ENCODE measurements at places on chromosomes 3 and 15. TPM values are rescaled to one million over a fixed set of nuclear protein-coding genes. Genes with fewer than 3 reads are reported as not detected.

DNA sequence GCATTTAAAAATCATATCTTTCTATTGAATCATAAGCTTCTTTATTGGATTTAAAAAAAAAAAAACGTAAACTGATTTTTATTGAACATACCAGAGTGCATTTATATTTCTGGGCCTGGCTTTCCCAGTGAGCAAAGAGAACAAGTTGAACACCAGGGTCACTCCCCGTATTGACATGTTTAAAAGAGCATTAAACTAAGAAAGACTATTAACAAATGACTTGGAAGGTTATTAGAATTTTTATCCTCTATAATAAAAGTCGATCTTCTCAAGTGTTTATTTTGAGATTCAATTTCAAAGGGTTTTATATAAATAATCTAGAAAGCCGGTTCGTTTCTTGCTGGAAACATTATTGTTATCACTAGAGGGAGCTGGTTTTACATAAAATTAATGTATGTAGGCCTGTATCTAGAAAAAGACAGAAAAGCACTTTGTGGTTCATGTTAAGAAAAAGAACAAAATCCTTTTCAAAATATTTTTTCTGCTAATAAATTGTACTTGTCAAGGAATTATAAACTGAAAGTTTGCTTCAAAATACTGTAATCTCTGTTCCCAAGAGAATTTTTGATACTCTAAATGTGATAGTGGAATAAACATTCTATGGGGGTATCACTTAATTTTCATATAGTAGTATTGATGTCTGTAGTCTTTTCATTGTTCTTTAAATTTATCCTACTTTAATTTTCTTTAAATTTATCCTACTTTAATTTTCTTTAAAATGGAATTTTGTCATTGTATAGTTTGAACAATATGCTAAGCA, 321.8 kb upstream of the MME start:
- no peak for DNase-seq

CHRNB4 gene
- 0.26 TPM for total RNA-seq

CORO2B gene
- 12.2 TPM for total RNA-seq

STAC gene
- 8.6 TPM for total RNA-seq

ROPN1 gene
- total RNA-seq: not detected

- no peak for DNase-seq
Measured at GRCh38 chr15:67176195-67176971, 78.1 kb downstream of the AAGAB start.

GRCh38 chr15:101556273-101556672, 66.8 kb upstream of the PCSK6 start:
- no peak for DNase-seq

- DNase-seq: no peak
Measured at GRCh38 chr3:190673148-190673547, 159.3 kb downstream of the IL1RAP start.

DNA sequence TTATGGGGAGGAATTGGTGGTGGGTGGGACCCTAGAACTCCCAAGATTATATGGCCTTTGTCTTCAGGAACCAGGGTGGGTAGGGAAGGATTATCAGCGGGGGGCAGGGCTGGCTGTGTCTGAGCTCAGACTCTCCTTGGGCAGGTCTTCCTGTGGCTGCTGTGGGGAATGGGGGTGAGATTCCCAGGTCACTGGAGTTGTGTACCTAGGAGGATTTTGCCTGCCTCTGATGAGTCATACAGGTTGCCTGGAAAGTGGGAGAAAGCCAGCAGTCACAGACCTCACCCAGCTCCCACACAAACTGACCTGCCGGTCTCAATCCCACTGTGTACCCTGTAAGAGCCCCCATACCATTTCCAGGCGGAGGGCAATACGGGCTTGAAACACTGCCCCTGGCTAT, 209.9 kb upstream of the CNTN3 start:
- no peak for DNase-seq

MORC1 gene
- not detected for total RNA-seq

GRCh38 chr3:44280631-44281030, 38.9 kb downstream of the TOPAZ1 start:
- DNase-seq: no peak

DNA sequence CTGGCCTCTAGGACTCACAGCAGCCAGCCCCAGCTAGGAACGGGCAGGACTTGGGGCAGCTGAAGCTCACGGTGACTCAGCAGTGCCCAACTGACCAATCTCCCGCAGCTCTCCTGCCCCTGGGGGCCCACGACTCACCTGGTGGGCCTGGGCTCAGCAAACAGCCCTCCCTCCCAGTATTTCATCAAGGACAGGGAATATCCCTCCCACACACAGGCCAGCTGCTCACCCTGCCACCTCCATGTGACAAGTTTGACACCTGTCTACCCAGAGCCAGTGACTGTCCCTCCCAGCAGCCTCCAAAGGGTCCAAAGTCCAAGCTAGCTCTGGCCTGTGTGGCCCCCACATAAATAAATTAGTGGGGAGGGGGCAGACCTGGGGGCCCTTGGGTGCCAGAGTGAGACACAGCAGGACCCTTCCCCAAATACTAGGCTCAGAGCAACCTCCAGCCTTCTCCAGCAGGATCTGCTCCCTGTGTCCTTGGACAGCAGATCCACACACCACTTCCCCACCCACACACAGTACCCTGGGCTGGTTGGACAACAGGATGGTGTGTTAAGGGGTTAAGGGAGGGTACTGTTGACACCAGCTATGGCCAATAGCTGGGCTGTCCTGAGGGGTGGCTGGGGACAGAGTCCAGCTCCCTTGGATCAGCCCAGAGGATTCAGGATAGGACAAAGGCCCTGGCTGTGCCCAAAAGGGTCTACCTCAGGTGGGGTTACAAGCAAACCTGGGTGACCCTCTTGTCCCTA, 4.3 kb downstream of the GNAT1 start:
- no peak for DNase-seq

DNA sequence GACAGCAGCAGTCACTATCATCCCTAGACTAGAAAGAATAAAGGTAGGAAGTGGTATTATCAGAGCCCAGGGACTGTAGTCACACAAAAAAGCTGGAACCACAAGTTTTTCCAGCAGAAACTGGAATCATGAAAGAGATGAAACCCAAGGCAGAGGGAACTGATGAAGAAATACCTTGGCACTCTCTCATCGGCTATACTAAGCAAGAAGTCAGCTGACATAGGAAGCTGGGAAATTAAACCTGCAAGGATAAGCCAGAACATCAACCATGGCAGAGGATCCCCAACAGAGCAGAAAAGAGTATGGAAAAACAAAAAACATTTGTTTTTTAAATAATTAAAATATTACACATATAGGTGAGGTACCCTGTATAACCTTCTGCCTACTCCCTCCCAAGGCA, 86.5 kb downstream of the AQR start:
- no peak for DNase-seq

- DNase-seq: no peak
Measured at GRCh38 chr3:61564395-61565059, 3.2 kb downstream of the PTPRG start.

GOLGA8J gene
- not detected for total RNA-seq

CPLX3 gene
- total RNA-seq: not detected

CELF6 gene
- 2.0 TPM for total RNA-seq

GRCh38 chr3:50124052-50124799, 30.9 kb upstream of the SEMA3F start:
- DNase-seq: no peak

- no peak for DNase-seq
Measured at GRCh38 chr3:30347679-30348216, 258.7 kb upstream of the TGFBR2 start.

DNA sequence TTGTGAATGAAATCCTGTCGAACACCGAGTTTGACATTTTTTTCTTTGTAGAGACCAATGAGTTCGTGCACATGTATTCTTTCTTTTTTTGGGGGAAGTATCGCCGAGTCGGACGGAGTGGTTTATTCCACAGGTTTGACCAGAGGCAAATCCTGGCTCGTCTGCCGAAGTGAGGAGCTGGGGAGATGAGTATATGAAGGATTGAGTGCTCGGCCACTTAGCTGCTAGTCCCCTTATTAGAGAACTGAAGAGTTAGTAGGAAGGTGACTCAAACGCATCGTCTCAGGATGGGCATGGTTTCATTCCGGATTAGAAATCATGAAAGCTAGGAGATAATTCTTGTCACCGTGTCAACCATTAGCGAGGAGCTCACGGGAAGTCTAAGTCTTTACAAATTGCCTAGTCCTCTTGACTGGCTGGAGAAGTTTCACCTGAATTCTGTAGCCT, 154.7 kb upstream of the GOLIM4 start:
- no peak for DNase-seq

DNA sequence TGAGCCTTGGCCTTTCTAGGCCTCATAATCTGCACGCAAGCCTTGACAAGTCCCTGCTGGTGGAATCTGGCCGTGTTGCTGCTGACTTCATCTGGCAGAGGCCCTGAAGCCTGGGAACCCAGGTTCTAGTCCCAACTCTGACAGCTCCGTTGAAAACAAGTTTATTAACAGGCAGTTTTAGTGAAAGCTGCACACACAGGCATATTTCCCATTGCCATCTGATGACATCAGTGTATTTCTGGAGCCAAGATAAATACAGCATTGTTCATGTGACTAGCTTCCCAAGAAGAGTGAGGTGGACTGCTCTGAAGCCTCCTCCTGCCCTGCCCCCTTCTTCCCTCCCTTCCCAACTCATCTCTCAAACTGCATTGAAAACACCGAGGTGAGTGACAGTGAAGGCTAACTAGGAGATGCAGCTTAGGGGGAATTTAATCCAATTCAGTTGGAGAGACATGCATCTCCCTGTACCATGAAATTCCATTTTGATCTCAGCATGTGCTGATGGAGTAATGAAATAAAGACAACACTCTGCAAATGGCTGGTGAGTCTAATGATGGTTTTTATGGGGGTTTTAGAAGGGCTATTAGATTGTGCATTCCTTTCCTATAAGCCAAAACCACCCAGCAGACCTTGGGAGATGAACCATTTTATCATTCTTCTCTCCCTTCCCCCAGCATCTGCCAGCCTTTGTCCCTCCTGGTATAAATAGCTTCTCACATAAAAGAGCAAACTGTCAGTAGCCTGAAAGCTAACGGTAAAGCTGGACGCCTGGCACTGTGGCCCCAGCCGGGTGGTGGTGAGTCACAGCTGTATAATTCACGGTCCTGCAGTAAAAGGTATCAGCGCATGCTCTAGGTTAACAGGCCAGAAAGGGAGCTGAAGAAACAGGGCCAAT, 38.0 kb downstream of the PRICKLE2 start:
- no peak for DNase-seq

Measured in esophagus muscularis mucosa (tissue), 4 donors.